WERI-Rb-1 (cell line): ENCODE measurements at places on chromosomes 12 and 14.

DNA sequence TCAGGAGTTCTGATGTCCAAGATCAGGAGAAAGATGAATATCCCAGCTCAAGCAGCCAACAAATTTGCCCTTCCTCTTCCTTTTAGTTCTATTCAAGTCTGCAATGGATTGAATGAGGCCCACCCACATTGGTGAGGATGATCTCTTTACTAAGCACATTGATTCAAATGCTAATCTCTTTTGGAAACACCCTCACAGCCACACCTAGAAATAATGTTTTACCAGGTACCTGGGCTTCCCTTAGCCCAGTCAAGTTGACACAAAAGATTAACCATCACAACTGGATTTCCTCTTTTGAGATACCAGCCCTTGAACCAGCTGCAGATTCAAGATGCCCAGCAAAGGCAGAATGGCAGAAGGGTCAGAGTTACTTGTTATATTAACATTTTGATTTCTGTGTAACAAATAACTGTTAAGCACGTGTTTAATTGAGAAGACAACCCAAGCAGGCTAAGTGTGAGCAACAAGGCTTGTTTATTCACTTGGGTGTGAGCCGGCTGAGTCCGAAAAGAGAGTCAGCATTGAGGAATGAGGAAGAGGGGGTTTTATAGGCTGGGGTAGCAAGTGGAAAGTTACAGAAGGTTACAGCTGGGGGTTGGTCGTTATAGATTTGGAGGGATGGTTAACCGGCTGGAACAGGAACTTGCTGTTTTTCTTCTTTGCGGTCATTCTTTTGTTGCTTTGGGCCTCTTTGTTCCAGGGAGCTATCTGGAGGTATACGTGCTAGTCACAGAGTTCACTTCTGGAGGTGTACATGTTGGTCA, 180.3 kb downstream of the EMP1 start:
- no peak for DNase-seq

- DNase-seq = no peak
Measured at GRCh38 chr14:48943913-48944312, 642.3 kb downstream of the RPS29 start.

GRCh38 chr12:14219156-14219555, 146.3 kb upstream of the ATF7IP start:
- no peak for DNase-seq

- DNase-seq = no peak
Measured at GRCh38 chr12:31233061-31233730, 92.8 kb downstream of the SINHCAF start.

GRCh38 chr14:53890611-53891101, 66.0 kb downstream of the BMP4 start:
- no peak for DNase-seq

- no peak for DNase-seq
Measured at GRCh38 chr12:15558915-15559528, 230.2 kb downstream of the EPS8 start.

DNA sequence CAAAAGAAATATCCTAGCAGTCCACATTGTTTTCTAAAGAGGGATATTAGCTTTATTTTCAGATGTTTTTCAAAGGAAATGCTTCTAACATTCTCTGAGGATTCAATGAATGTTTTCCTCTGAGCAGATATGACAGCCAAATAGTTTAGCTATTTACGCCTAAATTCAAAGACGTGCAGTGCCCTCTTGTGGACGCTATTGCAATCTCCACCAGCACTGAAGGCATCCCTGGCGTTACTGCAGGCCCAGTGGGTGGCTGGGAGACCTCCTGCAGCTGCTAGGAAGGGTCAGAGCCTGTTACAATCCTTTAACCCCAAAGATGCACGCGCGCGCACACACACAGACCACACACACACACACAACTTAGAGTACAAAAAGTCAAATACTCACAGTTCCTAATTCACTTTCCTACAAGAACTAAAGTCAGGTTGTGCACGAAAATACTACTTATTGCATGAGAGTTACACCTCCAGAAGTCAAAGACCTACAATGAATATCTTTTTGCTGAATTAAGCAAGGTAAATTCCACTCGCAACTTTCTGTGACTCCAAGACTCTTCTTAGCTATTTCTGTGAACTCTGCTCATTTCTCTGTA, 589.3 kb upstream of the TMEM132C start:
- peak; percentile 75 for DNase-seq
